Hematopoietic multipotent progenitor cell treated with erythropoietin and hydrocortisone succinate and interleukin-3 and kit ligand, for 6 days (in vitro differentiated cells): ENCODE measurements at places on chromosomes 3 and 15.

GRCh38 chr3:107269136-107269535 is 108.1 kb upstream of the CCDC54 start:
- DNase-seq, result peak; percentile 55

GRCh38 chr15:98002866-98003265 is 42.4 kb downstream of the ARRDC4 start:
- no peak for DNase-seq

- no peak for DNase-seq
These were observed 12.5 kb downstream of the SH2D7 start for GRCh38 chr15:78104566-78105475.

- peak; percentile 37 for DNase-seq
These were observed 2.2 kb downstream of the CDCP1 start for GRCh38 chr3:45143673-45144671.

DNA sequence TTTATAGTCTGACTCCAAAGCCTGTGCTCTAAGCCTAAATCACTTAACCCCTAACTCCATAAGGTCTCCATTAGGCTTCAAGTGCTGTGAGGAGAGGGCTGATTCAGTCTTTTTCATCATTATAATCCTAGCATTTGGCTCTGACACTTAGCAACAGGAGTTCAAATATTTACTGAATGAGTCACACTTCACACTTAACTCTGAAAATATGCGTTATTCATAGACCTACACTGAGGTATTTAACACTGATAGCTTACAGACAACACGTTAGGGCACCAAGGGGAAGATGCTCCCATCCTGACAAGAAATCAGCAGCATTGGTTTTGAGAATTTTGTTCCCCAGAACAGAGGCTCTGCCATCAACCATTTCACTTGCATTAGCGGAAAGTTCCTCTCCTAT is 53.5 kb downstream of the MSL2 start:
- no peak for DNase-seq
